ENCODE measurements at places on chromosomes 6 and 20. TPM values are rescaled to one million over a fixed set of nuclear protein-coding genes. Genes with fewer than 3 reads are reported as not detected.

Gene ANKEF1
- 2.1 TPM for total RNA-seq

Gene IL17F
- total RNA-seq: not detected

Gene RUNX2
- 35.4 TPM for total RNA-seq

Gene GUCA1A
- total RNA-seq: not detected

Gene COL10A1
- total RNA-seq: 36.2 TPM

Gene ZBTB12
- 2.1 TPM for total RNA-seq

Gene MATN4
- not detected for total RNA-seq

Gene NFATC2
- 0.29 TPM for total RNA-seq

DNA sequence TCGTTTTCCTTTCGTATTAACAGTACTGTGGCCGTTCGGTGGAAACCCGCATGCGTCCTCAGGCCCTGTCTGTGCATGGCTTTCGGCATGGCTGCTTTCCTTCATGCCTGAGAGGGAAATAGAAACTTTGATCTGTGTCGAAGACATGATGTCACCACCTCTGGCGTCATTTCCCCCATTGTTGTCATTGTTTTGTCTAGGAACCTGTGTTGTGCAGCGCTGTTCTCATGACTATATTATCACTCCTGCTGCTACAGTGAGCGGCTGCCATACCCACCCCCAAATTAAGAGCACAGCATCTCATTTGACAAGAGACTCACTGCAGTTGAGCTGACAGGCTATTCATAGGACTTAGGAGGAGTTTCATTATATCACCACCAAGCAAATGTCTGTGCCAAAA, 172.3 kb downstream of the TMEM242 start:
- peak; percentile 53 for DNase-seq

GRCh38 chr6:45486736-45487135, 109.0 kb upstream of the SUPT3H start:
- no peak for DNase-seq

DNA sequence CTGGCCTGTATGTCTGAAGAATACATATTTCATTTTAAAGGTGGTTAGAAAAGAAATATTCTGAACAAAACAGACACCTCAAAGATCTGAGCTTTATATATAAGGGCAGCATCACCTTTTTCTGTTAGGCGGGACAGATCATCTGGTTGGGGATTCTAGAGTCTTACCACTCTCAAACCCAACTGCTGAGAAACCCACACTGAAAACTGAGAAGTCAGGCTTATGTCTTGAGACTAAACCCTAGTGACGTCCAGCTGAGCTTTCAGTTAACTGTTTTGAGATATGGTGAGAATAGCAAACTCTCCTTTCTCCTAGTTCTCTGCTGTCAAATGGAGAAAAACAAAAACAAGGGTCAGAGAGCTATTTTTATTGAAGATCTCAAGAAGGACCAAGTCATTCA, 63.7 kb upstream of the CCN6 start:
- DNase-seq: no peak

DNA sequence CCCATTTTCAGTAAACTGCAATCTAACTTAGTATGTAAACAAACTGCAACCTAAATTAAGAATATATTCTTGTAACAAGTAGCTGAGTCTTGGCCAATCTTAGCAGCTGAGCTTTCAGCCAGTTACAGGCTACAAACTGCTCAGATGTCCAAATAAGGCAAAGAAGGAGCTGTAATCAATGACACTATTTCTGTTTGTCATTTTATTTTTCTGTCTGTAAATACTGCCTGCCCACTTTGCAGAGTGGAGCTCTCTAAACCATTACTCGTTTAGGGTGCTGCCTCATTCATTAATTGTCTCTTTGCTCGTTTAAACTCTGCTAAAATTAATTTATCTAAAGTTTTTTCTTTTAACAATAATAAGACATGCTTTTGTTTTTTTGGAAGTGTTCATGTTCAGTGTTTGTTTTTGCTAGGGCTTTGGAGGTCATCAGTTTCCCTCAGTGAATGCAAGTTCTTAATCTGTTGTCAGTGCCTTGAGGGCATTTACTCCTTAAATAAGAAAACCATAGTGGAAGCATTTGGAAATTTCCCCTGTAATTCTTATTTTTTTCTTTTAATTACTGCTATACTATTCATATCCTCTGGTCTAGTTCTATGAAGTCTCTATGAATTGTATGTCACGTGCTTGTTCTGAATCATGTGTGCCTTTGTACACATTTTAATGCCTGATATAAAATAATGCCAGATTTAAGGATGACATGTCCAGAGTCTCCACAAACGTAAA, 3.6 kb upstream of the PRL start:
- no peak for DNase-seq

- DNase-seq: no peak
These were observed 151.5 kb upstream of the PHACTR3 start for GRCh38 chr20:59452856-59453255.

- no peak for DNase-seq
These were observed 34.5 kb upstream of the AHI1 start for GRCh38 chr6:135531954-135532490.

GRCh38 chr6:154345811-154346210, 10.8 kb downstream of the IPCEF1 start:
- no peak for DNase-seq

- DNase-seq: peak; percentile 46
These were observed 3.5 kb downstream of the FOXP4 start for GRCh38 chr6:41549673-41550072.

DNA sequence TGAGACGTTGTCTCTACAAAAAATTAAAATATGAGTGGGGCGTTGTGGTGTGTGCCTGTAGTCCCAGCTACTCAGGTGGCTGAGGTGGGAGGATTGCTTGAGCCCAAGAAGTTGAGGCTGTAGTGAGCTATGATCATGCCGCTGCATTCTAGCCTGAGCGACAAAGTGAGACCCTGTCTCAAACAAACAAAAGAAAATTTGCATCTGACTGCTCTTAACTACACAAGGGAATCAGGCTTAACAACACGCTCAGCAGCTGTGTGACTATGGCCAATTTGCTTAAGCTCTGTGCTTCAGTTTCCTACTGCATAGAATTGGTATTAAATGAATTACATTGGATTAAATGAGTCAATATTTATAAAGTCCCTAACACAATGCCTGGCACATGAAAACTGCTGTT, 24.3 kb upstream of the MRPS10 start:
- DNase-seq: no peak

DNA sequence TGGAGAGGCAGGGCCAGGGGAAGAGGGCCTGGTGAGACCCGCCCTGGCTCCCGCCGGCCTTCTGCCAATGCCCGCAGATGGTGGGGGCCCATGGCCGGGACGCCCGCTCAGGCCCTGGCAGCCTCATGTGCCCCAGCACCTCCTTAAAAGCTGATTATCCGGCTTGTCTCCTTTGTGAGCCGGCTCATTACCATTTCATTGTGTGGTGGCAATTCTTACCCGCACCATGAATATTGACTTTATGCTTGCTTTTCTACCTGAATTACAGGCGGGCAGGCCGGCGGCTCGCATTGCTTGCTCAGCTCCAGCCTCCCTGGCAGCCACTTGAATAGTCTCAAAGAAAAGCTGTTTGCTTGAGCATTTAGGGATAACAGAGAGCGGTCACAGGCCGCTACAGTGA, 120.0 kb upstream of the JAG1 start:
- peak; percentile 41 for DNase-seq

GRCh38 chr6:56199956-56200355, 47.4 kb downstream of the COL21A1 start:
- DNase-seq: no peak

DNA sequence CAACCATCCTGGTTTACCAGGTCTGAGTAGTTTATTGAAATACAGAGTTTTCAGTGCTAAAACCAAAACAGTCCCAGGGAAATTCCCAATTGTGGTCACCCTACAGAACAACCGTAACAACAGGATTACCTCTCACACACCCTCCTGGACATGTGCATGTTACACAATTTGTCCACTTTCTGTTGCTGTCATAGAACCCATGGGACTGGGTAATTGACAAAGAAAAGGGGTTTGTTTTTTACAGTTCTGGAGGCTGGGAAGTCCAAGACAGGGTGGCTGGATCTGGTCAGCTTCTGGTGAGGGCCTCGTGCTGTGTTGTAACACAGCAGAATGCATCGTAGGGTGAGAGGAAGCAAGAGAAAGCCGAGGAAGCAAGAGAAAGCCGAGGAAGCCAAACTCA, 9.1 kb upstream of the ADA start:
- DNase-seq: no peak

- DNase-seq: no peak
These were observed 12.4 kb upstream of the NPBWR2 start for GRCh38 chr20:64119681-64120341.

- DNase-seq: no peak
These were observed 3.6 kb downstream of the BCL2L1 start for GRCh38 chr20:31718952-31719643.

DNA sequence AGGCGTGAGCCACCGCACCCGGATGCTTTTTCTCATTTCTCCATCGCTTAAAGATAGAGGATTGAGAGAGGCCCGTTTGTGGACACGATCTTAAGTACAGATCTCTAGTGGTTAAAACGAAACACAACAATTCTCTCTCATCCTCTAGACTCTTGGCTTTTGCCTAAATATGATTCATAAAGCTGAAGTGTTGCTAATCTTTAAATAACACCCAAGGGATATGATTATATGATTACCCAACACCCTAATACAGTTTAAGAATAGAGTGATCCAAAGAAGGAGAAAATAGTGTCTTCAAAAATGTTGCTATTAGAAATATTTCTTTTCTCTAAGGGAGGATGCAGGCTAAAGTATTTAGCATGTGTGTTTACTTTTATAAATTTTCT, 50.4 kb downstream of the MTHFD1L start:
- peak; percentile 82 for DNase-seq

DNA sequence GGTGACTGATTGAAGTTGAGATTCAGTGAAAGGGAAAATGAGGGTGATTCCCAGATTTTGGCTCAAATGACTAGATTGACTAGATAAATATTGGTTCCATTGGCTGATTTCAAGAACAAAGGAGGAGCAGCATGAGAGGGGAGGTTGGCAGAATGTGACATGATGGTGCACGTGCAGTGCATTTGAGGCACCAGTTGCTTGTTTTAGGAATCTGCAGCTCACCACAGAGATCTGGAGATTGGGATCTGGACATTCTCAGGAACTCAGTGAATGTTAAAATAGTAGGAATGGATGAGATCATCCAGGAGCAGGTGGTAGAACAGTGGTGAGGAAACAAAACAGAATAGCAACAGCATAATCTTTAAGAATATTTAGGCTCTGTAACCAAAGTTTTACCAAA, 496.3 kb downstream of the DHX35 start:
- no peak for DNase-seq

DNA sequence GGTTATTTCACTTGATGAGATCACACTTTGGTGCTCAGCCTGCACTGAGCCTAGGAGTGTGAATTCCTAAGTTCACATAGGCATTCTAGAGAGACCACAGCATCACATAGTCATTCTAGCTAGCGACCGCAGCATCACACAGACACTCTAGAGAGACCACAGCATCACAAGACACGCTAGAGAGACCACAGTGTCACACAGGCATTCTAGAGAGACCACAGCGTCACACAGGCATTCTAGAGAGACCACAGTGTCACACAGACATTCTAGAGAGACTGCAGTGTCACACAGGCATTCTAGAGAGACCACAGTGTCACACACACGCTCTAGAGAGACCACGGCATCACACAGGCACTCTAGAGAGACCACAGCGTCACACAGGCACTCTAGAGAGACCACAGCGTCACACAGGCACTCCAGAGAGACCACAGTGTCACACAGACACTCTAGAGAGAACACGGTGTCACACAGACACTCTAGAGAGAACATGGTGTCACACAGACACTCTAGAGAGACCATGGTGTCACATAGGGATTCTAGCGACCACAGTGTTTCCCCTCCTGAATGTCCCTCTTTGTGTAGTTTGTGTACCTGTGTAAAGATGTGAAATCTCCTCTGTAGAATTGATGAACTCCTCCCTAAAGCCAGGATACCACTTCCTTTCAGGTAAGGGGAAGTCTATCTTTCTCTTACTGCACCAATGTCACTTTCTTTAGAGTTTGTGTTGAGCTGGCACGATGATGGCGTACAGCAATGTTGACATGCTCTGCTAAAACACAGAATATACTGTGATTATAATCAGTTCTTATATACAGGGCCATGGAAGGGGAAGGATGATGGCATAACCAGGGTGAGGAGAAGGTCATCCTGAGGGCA, 169.4 kb downstream of the ZDHHC14 start:
- DNase-seq: no peak

- DNase-seq: no peak
These were observed 23.2 kb upstream of the COL19A1 start for GRCh38 chr6:69843189-69843588.

DNA sequence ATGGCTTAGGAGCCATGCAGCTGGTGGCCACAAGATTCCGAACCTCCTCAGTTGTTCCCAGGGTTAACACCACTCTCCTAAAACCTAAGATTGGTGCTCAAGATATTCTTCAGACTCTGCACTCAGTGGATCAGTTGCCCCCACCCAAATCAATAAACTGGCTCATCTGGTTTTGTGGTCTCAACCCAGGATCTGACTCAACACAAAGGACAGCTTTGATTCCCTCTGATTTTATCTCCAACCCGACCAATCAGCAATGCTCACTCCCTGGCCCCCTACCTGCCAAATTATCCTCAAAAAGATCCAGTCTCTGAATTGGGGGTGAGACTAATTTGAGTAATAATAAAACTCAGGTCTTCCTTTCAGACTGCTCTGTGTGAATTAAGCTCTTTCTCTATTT, 137.5 kb downstream of the EYS start:
- no peak for DNase-seq

GRCh38 chr6:151850479-151851003, 43.1 kb downstream of the ESR1 start:
- DNase-seq: no peak

DNA sequence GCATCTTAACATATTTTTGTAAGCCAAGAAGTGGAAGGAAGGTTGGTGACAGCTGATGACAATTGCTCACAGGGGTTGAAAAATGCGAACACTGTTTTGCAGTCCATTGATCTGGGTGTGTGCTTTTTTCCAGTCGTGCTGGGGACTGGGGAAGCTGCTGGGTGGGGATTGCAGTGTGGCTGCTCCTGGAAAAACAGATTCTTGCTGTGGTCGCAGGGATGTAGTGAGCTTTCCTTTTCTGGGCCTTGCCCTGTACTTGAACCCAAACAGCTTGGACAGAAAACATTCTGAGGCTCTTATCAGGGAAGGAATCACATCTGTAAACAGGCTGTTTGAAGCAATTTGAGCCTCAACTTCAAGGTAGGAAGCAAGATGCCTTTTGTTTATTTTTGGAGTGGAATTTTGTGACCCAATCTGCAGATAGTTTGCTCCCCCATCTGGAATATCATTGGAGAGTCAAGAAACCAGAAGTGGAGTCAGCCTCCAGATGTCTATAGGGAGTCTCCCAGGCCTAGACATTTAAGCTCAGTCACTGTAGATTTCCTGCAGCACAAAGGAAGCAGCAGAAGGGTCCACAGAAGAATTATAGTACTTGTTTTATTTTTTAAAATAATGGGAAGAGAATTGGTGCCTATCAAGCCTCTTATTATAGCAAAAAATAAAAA, 279.2 kb upstream of the FERMT1 start:
- DNase-seq: no peak

GRCh38 chr6:53233309-53233708, 84.7 kb upstream of the GCM1 start:
- DNase-seq: no peak
